ENCODE measurements at places on chromosomes 6 and 20.

DNA sequence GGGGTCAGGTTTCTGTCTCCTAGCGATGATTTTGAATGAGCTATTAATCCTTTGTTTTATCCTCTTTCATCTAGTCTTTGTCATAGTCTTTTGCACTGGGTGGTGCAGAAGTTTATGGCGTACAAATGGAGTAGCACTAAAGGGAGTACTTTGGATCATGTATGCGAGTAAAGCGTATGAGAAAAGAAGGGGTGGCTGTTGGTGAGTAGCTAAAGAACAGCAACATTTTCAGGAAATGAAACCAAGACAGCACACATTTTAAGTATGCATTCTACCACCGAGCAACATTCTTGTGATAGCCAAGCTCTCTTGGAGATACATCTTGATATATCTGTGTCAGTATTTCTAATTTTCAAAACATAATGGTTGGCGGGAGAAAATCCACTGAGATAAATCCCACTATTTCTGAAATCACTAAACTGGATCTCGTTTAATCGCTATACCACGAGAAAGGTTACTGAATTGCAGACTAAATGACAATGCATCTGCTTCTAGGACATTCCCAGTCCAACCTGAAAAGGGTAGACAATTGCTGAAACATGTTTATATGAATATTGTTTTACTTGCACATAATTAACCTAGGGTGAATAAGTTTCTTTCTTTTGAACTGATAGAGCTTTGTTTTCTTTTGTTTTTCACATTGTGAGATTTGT, 196.1 kb downstream of the TRIM27 start:
- no peak for DNase-seq

DNA sequence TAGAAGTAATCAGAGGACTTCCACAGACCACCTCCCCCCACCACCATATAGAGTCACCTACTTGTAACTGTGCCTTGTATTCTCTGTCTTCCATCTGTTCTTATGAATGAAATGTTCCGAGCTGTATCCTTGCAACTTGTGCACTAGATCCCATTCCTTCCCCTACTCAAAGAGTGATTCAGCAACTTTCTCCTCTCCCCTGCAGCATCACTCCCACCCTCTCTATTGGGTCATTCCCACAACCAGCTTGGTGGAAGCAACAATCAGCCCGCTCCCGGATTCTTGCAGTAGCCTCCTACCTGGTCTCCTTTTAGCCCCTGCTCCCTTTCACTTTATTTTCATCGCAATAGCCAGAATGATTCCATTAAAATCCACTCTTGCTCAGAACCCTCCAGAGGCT, 34.9 kb upstream of the REV3L start:
- DNase-seq = no peak

GRCh38 chr6:84815896-84816735, 51.7 kb upstream of the TBX18 start:
- no peak for DNase-seq

- no peak for DNase-seq
Observed at GRCh38 chr6:157139054-157139708, 184.1 kb downstream of the TMEM242 start.

DNA sequence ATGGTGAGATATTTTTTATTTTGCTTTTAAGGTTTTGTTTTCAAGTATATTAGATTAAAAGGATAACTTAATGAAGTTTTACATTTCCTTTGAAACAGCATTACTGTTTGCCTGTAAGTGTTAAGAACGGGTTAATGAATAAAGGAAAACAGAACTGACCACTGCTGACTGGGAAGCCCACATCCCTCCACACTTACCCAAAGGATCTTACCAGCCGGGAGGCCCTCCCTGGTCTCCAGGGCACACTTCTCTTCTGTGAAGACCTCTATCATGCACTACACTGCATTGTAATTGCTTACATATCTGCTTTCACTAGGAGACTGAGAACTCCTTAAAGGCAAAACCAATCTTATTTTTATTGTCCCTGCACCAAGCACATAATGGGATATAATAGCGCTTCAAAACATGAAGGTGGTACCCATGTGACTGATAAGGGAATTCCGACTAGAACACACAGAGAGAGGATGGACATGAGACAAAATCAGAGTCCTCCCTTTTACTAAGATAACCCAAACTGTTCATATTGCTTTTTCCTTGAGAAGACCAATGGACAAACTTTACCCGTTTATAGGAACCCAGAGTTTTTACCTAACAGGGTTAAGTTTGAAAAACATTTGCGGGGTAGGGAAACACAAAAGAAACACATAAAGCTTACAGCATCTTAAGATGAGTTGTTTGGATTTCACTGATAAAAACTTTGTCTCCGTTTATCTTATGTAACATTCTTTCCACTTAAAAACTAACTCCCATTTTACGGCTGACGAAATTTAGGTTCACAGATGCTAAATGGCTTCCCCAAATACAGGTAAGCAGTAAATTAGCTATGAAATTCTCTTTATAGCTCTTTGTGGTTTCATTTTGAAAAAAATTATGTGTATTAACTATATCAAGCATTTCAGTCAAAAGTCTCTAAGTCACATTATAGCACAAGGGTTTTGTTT, 8.7 kb downstream of the EZR start:
- DNase-seq = no peak

DNA sequence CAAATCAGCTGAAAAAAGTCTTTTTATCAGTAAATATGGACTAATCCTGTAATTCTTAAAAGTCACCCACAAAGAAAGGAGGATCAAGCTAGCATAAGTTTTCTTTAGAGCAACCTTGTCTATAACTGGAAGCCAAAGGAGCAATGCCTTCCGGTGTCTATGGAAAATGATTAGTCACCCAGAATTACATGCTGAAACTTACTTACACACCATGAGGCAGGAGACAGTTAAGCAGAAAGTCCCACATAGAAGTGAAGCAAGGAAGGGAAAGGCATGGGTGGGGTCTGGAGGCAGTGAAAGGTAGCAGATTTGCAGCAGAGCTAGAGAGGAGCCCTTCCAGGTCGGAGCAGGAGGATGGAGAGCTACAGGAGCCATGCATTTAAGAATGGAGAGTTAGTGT, 153.7 kb upstream of the RIPOR2 start:
- no peak for DNase-seq

GRCh38 chr6:144767051-144767450, 481.9 kb downstream of the UTRN start:
- DNase-seq = no peak

GRCh38 chr20:38779247-38780097, 26.0 kb upstream of the PPP1R16B start:
- DNase-seq = no peak

DNA sequence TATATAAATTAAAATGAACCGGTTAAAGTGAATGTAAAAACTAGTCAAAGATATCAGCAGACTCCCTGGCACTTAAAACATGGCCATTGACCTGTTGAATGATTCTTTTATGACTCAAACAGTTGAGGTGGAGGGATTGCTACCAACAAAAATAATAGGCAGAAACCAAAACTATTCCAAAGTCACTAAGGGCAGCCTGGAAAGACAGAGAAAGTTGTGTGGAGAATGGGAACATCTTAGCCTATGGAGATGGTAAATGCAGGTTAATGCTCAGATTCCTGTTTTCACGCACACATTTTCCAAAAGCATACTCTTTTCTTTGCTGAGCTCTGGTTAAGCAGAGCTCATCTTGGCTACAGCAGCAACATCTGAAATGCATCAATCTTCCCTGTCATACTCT, 553.5 kb downstream of the HACE1 start:
- DNase-seq = no peak

GRCh38 chr20:57395111-57395966, 4.1 kb downstream of the RBM38 start:
- DNase-seq = no peak

- DNase-seq = no peak
Observed at GRCh38 chr20:41249411-41250281, 67.9 kb downstream of the ZHX3 start.

DNA sequence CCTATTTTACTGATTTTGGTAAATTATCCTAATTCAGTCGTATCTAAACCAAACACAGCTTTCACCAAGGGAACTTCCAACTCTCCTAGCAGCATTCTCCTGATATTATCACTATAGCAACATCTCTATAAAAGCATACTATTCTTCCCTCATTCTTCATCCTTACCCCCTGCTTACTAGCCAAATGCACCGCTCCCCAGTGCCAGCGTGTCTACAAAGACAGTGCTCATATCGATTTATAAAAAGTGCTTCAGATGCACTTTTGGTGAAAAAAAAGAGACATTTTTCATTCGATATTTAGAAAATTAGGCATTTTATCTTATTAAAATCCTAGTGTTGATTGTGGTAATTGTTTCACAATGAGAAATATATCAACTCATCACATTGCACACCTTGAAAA, 74.0 kb downstream of the SYNE1 start:
- DNase-seq = no peak

DNA sequence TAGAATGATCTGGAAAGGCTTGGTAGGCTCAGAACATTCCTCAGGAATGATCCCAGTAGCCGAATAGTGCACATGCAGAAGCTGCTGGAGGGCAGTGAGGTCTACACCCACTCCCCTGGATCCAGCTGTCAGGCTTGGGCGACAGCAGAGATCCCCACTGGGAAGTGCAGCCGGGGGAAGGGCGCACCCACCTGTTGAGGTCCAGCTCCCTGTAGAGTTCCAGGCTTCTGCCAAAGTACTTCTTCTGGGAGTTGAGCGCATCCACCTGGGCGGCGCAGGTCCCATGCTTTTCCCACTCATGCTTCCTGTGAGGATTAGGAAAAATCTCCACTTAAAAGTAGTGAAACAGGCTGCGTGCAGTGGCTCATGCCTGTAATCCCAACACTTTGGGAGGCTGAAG, 17.6 kb downstream of the RNASET2 start:
- DNase-seq = no peak

GRCh38 chr6:159700970-159701369, 7.9 kb upstream of the SOD2 start:
- DNase-seq = no peak

DNA sequence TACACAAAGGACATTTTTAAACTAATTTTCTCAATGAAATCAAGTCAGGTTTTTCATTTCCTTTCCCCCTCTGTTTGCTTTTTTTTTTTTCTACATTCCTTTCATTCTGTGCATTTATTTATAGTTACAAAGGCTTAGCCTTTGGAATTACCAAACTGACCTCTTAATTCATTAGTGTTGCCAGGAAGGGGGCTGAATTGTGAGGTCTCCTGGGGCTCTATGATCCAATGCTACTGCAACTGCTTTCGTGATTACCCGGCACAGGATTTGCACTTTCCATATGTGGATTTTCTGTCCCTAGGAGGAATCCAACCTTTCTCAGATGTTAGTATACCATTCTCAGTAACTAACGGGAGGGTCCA, 35.3 kb downstream of the NEDD9 start:
- DNase-seq = no peak

DNA sequence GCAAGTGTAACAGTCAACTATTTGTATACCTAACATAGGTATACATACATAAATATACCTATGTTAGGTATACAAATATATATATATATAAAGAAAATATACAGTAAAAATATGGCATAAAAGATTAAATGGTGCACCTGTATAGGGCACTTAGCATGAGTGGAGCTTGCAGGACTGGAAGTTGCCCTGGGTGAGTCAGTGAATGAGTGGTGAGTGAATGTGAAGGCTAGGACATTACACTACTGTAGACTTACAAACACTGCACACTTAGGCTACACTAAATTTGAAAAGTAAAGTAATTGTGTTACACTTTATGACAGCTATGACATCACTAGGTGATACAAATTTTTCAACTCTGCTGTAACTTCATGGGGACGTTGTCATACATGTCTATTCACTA, 65.6 kb downstream of the CDC5L start:
- DNase-seq = no peak

DNA sequence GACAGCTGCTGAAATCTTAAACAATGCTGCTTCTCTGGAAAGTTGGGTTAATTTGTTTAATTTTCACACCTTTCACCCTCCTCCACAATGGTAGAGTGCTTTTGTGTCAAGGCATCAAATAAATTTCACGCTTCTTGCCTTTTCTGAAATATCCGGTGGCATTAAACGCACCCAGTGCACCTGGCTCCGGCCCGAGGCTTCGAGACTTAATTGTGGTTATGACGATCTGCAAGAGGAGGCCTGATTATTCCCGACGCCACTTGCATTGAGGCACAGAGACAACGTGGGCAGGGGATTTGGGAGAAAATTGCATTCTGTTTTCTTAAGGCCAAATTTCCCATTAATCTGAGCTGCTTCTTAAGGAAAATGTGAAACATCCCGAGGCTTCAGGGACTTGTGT, 152.2 kb downstream of the CDH4 start:
- DNase-seq = no peak

DNA sequence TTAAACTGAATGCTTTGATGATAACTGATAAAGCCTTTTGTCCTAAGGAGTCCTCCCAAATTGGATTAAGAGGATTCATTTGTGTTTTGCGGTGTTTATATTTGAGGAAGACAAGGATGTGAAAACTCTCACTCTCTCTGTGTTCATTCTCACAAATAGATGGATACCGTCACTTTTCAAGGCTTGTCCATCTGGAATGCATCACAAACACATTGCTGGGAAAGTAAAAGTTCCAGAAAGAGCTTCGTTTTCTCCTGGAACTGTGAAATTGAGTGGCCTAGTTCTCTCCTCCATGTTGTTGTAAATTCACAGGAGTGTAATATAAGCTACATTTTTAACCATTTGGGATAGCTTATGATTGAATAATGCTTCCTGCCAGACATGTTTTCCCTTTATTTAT, 581.6 kb upstream of the FLRT3 start:
- DNase-seq = no peak

DNA sequence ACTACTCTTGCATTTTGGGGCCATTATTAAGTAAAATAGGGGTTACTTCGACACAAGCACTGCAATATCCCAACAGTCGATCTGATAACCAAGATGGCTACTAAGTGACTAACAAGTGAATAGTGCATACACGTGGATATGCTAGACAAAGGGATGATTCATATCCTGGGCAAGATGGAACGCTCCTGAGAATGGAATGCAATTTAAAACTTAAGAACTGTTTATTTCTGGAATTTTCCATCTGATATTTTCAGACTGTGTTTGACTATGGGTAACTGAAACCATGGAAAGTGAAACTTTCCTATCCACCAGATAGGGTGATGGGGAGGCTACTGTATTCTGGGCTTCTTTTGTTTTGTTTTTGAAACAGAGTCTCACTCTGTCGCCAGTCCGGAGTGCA, 66.5 kb downstream of the ILRUN start:
- no peak for DNase-seq

GRCh38 chr6:163573503-163574179, 159.1 kb downstream of the QKI start:
- no peak for DNase-seq

- no peak for DNase-seq
Observed at GRCh38 chr6:89542081-89542857, 96.3 kb downstream of the LYRM2 start.

- DNase-seq = no peak
Observed at GRCh38 chr20:19992996-19993908, 23.9 kb upstream of the NAA20 start.

- no peak for DNase-seq
Observed at GRCh38 chr6:44626616-44627015, 239.1 kb downstream of the CDC5L start.

- no peak for DNase-seq
Observed at GRCh38 chr20:33635341-33635740, 26.8 kb upstream of the C20orf144 start.

- no peak for DNase-seq
Observed at GRCh38 chr6:138814179-138814834, 18.4 kb downstream of the ECT2L start.

- no peak for DNase-seq
Observed at GRCh38 chr6:134630508-134631121, 312.7 kb upstream of the SGK1 start.
